ENCODE measurements at places on chromosomes 6 and 20.

GRCh38 chr6:56357616-56358373 is 110.4 kb upstream of the COL21A1 start:
- DNase-seq, result no peak

GRCh38 chr6:45584127-45584526 is 206.4 kb upstream of the SUPT3H start:
- no peak for DNase-seq

- DNase-seq, result no peak
Observed at GRCh38 chr6:127131772-127132376, 13.4 kb downstream of the RSPO3 start.

- peak; percentile 67 for DNase-seq
Observed at GRCh38 chr6:31651602-31652191, 764 bp downstream of the BAG6 start.

- no peak for DNase-seq
Observed at GRCh38 chr6:41733360-41733706, 2.1 kb downstream of the TFEB start.

GRCh38 chr6:142416179-142416578 is 114.4 kb downstream of the ADGRG6 start:
- DNase-seq, result no peak

- no peak for DNase-seq
Observed at GRCh38 chr6:22921828-22922227, 352.5 kb downstream of the HDGFL1 start.

- no peak for DNase-seq
Observed at GRCh38 chr6:4172368-4172767, 37.0 kb upstream of the ECI2 start.

GRCh38 chr6:154341871-154342270 is 14.7 kb downstream of the IPCEF1 start:
- DNase-seq, result no peak

GRCh38 chr6:25971187-25971821 is 8.7 kb downstream of the TRIM38 start:
- no peak for DNase-seq

Data from DMS79 (cell line).